ENCODE measurements at places on chromosomes 5 and 9.

DNA sequence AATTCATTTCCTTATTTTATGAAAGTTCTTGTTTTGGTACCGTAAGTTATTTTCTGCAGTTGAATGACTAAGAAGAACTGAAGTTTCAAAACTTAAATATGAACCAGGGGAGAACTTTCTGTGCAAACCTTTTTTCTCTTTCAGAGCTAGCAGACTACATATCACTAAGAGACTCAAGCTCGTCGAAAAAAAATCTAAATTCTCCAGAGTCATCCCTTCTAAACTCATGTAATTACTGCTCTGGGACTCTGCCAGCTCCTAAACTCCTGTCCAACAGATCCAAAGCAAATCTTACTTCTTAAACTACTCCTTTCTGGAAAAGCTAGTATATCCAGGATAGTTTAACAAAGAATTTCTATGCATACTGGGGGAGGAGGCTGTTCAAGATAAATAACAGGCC lies 87.0 kb upstream of the NR5A1 start:
- no peak for DNase-seq

- DNase-seq = no peak
Measured at GRCh38 chr9:71431931-71432330, 310.5 kb upstream of the TRPM3 start.

GRCh38 chr9:13128266-13128860 lies 151.1 kb downstream of the MPDZ start:
- DNase-seq = no peak

DNA sequence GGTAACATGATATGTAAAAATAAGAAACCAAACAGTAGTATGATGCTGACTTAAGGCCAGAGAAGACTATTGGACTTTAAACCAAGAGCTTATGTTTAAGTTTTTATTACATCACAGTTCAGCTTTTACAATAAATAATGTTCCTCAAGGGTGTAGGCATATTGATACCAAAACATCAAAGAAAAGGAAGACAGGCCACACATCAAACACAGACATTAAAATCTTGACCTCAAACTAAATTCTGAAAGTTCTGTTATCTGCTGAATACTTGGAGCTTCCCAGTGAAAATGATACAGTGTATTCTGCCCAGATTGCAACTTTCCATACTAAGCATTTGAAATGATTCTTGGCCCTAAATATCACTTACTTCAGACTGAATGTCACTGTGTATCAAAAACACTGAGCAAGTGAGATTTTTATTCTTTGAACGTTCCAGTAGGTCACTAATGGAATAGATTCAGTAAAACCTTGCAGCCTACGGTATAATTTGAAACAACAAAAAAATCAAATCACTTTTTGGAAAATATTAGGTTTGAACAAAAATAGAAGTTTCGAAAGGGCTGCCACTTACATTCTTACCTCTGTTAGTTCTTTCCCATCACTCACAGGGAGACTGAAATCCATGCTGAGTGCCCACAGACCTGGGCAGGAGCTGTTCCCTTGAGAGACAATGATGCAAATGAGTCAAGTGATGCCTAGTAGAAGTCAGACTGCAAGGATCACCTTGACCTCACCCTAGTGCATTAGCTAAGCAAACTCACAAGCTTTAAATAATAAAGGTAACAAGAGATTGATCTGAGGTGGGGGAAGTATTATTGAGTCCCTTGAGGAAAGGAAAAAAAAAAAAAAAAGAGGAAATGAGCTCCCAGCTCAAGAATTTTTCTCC lies 2.5 kb downstream of the LPAR1 start:
- DNase-seq = no peak

GRCh38 chr5:163189023-163189553 lies 248.3 kb upstream of the CCNG1 start:
- no peak for DNase-seq

GRCh38 chr5:92991581-92992067 lies 589.4 kb downstream of the NR2F1-AS1 start:
- no peak for DNase-seq

DNA sequence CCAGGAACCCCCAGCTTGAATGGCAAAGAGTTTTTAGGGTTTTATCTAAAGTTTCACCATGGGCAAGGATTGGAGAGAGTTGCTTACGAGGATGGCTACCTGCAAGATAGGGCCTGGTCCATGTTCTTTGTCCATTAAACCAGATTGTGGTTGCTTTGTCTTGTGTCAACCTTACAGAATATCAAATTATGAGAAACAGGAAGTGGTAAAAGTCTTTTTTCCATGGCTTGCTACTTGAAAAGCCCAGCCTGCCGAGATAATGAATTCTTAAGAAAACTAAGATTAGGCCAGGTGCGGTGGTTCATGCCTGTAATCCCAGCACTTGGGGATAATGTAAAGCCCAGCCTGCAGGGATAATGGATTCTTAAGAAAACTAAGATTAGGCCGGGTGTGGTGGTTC lies 24.4 kb downstream of the ZNF474 start:
- no peak for DNase-seq

DNA sequence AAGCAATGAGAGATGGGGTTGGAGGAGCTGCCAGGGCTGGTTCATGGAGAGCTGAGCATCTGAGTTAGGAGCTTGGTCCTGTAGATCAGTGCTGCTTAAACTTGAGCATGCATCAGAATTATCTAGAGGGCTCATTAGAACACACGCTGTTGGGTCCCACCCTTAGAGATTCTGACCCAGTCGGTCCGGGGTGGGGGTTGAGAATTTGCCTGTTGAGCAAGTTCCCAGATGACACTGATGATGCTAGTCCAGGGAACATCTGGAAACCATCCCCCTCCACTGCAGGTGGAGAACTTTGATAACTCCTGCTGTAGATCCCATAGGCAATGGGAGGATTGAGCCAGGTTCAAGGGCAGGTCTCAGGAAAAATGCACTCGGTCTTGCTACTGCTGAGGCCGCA lies 158.0 kb upstream of the KLF4 start:
- DNase-seq = no peak

DNA sequence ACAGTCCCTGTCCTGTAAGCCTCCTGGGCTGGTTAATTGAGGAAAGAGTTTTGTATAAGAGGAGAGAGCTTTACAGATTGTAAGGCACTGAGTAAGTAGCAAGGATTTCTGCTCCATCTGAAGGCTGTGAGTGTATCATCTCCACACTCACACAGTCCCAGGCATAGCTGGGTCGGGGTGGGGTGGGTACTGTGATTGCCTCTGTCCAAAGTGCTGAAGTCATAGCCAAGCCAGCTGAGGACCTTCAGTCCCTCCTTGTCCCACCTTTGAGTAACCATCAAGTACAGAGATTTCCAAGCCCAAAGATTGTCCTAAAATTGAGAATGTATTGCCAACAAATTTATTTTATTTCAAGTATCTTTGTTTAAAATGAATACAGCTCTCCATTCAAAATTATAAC lies 5.5 kb upstream of the DNAJB5 start:
- no peak for DNase-seq

DNA sequence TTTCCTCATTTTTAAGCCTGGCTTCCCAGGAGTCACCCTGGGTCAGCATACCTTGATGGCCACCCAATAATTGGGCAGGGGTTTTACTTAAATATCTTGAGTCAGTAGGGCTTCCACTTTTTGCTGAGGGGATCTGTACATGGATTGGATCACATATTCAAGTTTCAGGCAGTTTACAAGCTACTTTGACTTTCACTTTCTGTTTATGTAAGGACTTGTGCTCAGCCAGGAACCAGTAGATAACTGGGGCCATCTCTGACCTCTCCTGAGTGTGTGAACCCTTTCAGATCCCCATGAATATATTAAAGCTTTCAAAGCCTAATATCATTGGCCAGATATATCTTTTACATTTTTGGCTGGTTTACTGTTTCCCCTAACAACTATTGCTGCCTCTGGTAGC lies 45.1 kb downstream of the SLCO6A1 start:
- no peak for DNase-seq

DNA sequence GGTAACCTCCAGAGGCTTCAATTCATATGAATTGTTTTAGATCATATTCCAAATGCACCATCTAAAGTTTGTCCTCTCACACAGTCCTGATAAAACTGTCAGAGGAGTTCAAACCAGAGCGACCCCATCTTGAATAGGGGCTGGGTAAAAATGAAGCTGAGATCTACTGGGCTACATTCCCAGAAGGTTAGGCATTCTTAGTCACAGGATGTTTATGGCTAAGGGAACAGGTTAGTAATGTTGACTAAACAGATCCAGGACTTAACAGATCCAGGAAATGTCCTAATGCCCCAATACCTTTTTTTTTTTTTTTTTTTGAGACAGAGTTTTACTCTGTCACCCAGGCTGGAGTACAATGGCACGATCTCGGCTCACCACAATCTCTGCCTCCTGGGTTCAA lies 192.6 kb upstream of the PRDM9 start:
- DNase-seq = no peak

GRCh38 chr9:97840521-97840920 lies 12.5 kb upstream of the FOXE1 start:
- no peak for DNase-seq

GRCh38 chr5:167850911-167851310 lies 440.5 kb upstream of the WWC1 start:
- DNase-seq = no peak

GRCh38 chr9:14314424-14314928 lies 535 bp upstream of the NFIB start:
- no peak for DNase-seq
